Mammary epithelial cell (primary cell): ENCODE measurements at places on chromosomes 7 and 10. TPM values are rescaled to one million over a fixed set of nuclear protein-coding genes. Genes with fewer than 3 reads are reported as not detected.

GRCh38 chr10:71316786-71317160 lies 2.3 kb upstream of the SLC29A3 start:
- DNase-seq = no peak

GRCh38 chr10:17143055-17143690 lies 13.6 kb upstream of the CUBN start:
- DNase-seq = no peak

- DNase-seq = no peak
Observed at GRCh38 chr7:155108144-155108901, 38.2 kb downstream of the HTR5A start.

- peak; percentile 78 for DNase-seq
Observed at GRCh38 chr10:104255311-104255981, 754 bp downstream of the GSTO1 start.

DNA sequence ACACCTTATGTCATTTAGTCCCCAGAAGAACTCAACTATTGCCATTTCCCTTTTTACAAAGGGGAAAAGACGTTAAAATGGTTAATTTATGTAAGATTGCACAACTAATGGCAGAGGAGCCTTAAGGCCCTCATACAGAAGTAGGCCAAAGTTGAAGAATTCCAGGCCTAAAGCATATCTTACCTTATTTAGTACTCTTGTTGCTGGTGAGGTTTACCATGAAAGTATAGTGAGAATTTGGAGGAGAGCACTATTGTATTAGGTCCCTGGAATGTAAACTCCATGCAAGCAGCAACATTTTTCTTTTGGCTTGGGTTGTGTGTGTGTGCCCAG lies 731 bp upstream of the CRPPA start:
- no peak for DNase-seq

DNA sequence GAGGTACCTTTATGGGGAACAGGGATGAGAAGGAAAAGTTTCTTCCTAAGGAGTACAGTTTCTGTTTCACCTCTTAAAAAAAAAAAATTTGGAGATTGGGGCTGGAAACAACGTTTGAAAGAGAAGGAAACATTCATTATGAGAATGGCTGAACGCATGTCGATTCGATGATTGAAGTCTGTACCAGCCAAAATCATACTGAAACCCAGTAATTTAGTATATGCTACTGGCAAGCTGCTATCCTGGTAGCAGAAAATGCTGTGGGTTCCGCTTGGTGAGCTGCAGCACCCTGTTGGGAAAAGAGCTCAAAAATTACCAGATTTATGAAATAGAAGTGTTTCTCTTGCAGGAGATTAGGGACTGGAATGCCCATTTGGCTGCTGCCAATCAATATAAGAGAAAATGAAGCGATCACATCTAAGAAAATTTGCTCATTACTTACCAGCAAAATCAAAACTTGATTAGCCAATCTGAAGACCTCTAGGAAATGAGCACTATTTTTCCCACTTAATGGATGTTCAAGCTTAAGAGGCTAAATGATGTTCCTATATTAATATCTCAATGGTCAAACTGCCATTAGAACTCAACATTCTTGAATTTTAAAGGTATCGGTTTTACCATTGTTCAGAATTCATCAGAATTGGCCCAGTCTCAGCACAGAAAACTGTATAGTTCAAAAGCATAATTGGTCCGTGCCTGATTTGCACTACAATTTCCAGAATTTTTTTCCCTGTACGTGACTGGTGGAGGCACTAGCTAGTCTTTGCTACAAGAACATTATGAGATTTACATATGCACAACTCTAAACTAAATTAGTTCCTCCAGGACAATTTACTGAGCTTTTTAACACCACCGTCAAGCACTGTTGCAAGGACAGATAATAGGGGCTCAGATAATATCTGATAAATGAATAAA lies 1.2 kb upstream of the ITGB1 start:
- peak; percentile 17 for DNase-seq

DNA sequence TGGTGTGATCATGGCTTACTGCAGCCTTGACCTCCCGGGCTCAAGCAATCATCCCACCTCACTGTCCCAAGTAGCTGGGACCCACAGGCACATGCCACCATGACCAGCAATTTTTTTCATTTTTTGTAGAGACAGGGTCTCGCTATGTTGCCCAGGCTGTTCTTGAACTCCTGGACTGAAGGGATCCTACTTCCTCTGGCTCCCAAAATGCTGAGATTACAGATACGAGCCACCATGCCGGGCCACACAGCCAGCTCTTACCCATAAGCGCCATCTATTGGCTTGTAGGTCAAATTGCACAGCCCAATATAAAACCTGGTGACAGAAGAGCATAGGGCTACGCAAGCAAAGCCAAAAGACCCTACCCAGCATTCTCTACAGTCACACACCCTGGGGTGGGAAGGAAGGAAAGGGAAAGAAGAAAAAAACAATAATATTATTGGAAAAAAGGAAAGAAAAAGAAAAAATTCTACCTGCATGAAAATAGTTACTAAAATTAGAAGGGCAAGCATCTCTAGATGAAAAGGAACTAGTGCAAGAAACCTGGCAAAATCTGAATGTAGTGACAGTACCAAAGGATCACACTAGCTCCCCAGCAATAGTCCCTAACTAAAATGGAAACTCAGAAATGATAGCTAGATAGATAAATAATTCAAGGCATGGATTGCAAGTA lies 29.4 kb upstream of the AMPH start:
- DNase-seq = peak; percentile 17

- no peak for DNase-seq
Observed at GRCh38 chr7:119167431-119167830, 942.9 kb downstream of the ANKRD7 start.

- peak; percentile 41 for DNase-seq
Observed at GRCh38 chr7:80832006-80832405, 86.8 kb downstream of the SEMA3C start.

- DNase-seq = no peak
Observed at GRCh38 chr7:11675163-11675562, 156.8 kb downstream of the THSD7A start.

GRCh38 chr10:86647773-86648703 lies 6.3 kb upstream of the OPN4 start:
- DNase-seq = peak; percentile 79

DNA sequence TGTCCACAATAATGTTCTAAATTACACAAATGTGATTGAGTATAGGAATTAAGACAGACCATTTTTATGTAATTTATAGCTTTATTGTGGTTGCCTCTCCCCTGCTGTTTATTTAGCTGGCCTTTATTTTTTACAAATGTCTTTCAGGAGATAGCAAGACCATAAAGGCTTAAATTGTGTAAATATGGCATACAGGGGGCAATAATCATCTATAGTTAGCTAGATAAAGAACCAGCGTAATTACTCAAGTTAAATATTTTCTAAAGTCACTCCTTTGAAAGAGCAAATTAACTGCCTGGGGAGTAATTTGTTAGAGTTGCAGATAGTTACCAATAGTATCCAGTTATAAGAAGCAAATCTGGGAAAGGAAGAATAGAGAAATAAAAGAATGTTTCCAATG lies at the start of gene MALRD1:
Gene MALRD1, plus strand, starts transcription at position 313 of the 400 bp plus-strand sequence. CDS start 138 bp downstream, outside the sequence.
- no peak for DNase-seq

GRCh38 chr10:111974325-111974724 lies 209.2 kb downstream of the GPAM start:
- DNase-seq = no peak

- DNase-seq = no peak
Observed at GRCh38 chr10:132788180-132788830, 2.4 kb upstream of the NKX6-2 start.

OR2A12 gene
- total RNA-seq = not detected in 2 replicates

TFPI2 gene
- total RNA-seq = 360 and 608 TPM in 2 replicates

MMD2 gene
- not detected for total RNA-seq

AEBP1 gene
- total RNA-seq = 0.24 and 0.45 TPM in 2 replicates
